Articular chondrocyte of knee joint (primary cell): ENCODE measurements at places on chromosomes 1 and 21. TPM values are rescaled to one million over a fixed set of nuclear protein-coding genes. Genes with fewer than 3 reads are reported as not detected.

DMBX1 gene
- not detected in 2 replicates for total RNA-seq

COL9A2 gene
- 1.4 and 2.3 TPM in 2 replicates for total RNA-seq

PATJ gene
- total RNA-seq = 12.6 and 15.0 TPM in 2 replicates

MYOG gene
- total RNA-seq = not detected in 2 replicates

SNX27 gene
- total RNA-seq = 27.7 and 35.2 TPM in 2 replicates

HUNK gene
- 0.11 and 0.13 TPM in 2 replicates for total RNA-seq

MACO1 gene
- 27.7 and 29.4 TPM in 2 replicates for total RNA-seq

ERO1B gene
- total RNA-seq = 5.2 and 6.6 TPM in 2 replicates

TIE1 gene
- 1.3 and 1.6 TPM in 2 replicates for total RNA-seq

OR2AJ1 gene
- not detected in 2 replicates for total RNA-seq

MAP3K21 gene
- total RNA-seq = 0.22 and 0.39 TPM in 2 replicates

AGMAT gene
- 1.8 and 2.1 TPM in 2 replicates for total RNA-seq

CFAP126 gene
- total RNA-seq = not detected in 2 replicates

GBP6 gene
- not detected in 2 replicates for total RNA-seq

CD2 gene
- not detected in 2 replicates for total RNA-seq

TTC24 gene
- total RNA-seq = not detected in 2 replicates

IL12RB2 gene
- under 0.01 TPM in 2 replicates for total RNA-seq

BEST4 gene
- 0.11 and 0.13 TPM in 2 replicates for total RNA-seq

PPFIA4 gene
- total RNA-seq = 29.6 and 50.0 TPM in 2 replicates

FCRL6 gene
- not detected in 2 replicates for total RNA-seq

CATSPERE gene
- 2.4 TPM in 2 replicates for total RNA-seq

PTGS2 gene
- total RNA-seq = 7.2 and 33.7 TPM in 2 replicates
